ENCODE measurements at places on chromosomes 4 and X. TPM values are rescaled to one million over a fixed set of nuclear protein-coding genes. Genes with fewer than 3 reads are reported as not detected.
A peak's percentile ranks its signal among the peaks of the same experiment; 100 is the strongest.

GRCh38 chr4:10019521-10020051 is 1.7 kb downstream of the SLC2A9 start:
- DNase-seq: no peak

GRCh38 chr4:1091561-1091995 is 21.8 kb downstream of the RNF212 start:
- DNase-seq: no peak

- DNase-seq: no peak
Observed at GRCh38 chr4:88975958-88976774, 80.8 kb downstream of the FAM13A start.

DNA sequence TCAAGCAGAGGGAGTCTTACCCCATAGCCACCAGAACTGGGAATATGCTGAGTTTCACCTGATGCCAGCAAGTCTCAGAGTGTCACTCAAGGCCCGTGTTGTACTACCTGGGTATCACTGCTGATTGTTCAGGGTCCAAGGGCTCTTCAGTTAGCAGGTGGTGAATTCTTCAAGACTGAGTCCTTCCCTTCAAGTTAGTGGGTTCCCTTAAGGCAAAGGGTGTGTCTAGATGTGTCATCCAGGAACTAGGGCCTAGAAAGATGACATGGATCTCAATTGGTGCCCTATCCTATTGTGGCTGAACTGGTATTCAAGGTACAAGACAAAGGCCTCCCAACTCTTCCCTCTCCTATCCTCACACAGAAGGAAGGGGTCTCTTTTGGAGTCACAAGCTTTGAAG is 159.9 kb upstream of the DIPK2B start:
- peak; percentile 63 for DNase-seq

- DNase-seq: no peak
Observed at GRCh38 chr4:1864076-1865008, 6.9 kb upstream of the NSD2 start.

DNA sequence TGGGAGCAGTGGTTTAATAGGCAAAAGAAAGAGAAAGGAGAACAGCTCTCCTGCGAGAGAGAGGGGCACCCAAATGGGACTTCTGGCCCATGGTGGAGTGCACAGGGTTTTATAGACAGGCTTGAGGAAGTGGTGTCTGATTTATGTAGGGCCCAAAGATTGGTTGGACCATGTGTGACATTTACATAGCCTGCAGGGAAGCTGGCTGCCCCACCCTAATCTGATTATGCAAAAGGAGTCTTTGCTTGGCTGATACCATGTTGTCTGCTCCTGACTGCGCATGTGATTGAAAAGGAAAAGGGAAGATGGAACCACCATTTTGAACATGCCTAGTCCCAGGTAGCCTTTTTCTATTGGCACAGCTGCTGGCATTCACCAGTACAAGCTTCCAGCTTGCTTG is 100.0 kb upstream of the DIPK2B start:
- no peak for DNase-seq

DNA sequence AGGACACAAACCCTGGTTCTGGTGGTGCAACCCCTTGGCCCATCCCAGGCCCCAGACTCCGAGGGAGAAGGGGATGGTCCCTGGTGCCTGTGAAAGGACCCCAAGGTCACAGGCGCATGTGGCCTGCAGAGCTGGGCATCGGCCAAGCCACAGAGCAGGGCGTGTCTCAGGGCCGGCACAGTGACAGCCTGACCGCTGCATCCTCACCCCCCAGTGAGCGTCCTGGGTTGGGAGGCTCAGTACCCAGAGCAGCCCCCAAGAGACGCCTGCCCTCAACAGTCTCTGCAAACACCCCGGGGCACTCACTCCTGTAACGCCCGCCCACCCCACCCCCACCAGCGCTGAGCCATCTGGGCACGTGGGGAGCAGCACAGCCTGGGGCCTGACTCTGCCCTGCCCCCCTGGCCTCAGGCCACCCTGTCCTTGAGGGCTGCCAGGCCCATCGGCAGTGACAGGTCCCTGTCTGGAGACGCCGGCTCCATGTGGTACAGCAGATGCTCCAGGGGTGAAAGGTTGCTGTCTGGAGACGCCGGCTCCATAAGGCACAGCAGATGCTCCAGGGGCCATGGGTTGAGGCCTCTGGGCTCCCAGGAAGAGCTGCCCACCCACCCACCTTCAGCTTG is 24.5 kb upstream of the CPLX1 start:
- DNase-seq: no peak

DNA sequence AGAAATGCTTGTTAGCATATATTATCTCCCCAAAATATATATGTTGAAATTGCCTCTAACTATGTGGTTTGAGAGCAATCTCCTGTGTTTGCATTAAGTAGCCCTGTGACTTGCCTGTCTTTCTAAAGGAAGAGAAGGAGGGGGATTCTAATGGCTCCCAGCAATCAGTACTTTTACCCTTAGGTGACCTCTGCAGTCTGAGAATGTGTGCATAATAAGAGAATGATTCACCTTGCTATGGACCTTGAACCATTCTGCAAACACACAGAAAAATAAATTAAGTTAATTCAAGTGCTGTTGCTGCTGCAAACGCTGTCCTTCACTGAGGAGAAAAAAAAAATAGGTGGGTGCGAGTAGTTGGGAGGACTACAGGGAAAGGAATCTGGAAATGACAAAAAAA is 322.2 kb downstream of the IQCM start:
- DNase-seq: no peak

- no peak for DNase-seq
Observed at GRCh38 chr4:160265836-160266235, 1163.0 kb downstream of the RAPGEF2 start.

DNA sequence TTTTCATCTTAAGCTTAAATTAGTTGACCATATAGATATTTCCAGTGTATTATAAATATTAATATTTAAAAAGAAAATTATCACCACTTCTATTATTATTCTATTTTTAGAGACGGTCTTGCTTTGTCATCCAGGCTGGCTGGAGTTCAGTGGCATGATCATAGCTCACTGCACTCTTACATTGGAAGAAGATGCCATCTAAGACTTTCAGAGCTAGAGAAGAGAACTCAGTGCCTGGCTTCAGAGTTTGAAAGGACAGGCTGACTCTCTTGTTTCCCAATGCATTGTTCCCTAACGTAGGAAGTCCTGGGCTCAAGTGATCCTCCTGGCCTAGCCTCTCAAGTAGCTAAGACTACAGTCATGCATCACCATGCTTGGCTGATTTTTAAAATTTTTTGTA is 75.9 kb downstream of the FIP1L1 start:
- no peak for DNase-seq

GRCh38 chr4:140533951-140534480 is 10.0 kb downstream of the ELMOD2 start:
- DNase-seq: peak; percentile 26

DNA sequence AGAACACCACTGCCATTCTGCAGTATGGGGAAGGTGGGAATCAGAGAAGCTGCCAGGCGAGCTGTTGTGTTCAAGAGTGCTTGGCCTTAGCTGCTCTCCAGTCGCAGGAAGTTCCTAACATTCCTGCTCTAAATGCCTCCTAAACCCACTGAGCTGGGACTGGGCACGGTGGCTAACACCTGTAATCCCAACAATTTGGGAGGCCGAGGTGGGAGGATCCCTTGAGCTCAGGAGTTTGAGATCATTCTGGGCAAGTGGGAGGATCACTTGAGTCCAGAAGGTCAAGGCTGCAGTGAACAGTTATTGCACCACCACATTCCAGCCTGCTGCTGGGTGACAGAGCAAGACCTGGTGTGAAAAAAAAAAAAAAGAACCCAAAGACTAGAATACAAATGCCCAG is 690.3 kb upstream of the FAM241A start:
- no peak for DNase-seq

Gene TKTL1
- not detected for total RNA-seq

Gene GUCY1B1
- total RNA-seq: 4.6 TPM

Gene PPP2R2C
- 3.1 TPM for total RNA-seq

Data from bronchial epithelial cell (primary cell).